NCI-H1105 (cell line): ENCODE measurements at places on chromosomes 6 and 20.

GRCh38 chr6:66900133-66901083 lies 1193.4 kb upstream of the EYS start:
- DNase-seq = no peak

DNA sequence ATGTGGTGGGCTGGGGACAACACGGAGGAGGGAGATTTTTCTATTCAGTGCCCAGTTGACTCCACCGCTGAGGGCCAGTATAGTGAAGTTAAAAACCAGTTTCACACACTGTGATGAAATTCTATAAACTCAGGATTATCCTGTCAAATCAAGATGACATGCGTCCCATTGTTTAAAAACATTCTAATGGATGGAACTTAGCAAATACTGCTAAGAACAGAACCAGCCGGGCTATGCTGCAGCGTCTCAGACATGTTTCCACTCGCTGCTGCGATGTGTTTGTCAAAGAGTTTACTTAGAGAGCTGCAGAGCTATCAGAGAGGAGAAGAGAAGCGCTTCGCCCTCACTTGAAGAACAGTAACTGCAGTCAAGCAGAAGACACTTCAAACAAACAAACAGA lies 212.6 kb upstream of the FOXQ1 start:
- no peak for DNase-seq

- no peak for DNase-seq
These were observed 211.1 kb downstream of the ANKRD60 start for GRCh38 chr20:58017231-58017969.

- no peak for DNase-seq
These were observed 147.2 kb upstream of the GGTLC1 start for GRCh38 chr20:24135781-24136180.

DNA sequence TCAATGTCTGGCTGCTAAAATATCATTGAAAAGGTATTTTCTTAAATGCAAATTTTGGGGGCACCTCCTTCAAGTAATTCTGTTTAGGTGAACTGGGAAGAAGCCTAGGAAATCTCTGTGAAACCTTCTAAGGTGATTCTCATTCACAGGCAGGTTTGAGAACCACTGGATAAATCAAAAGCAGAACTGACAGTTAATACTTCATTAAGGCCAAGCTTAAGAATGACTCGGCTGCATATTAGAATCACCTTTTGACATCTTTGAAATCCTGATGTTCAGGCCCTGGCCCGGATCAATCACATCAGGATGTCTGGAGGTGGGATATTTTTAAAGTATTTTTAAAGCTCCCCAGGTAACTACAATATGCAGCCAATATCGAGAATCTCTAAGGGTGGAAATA lies 50.6 kb downstream of the FKBP1C start:
- no peak for DNase-seq

- DNase-seq = no peak
These were observed 16.5 kb upstream of the SNX3 start for GRCh38 chr6:108277295-108277694.

- peak; percentile 9 for DNase-seq
These were observed 10.9 kb upstream of the BMP5 start for GRCh38 chr6:55886185-55886836.
